Activated T-helper 1 cell treated with anti-CD3 and anti-CD28 coated beads, Interleukin-12 subunit alpha, Interleukin-12 subunit beta, Interleukin-2, Interleukin-4 antibody, amounts not matched to agents 30 ng/mL and 10 ng/mL and 1 ng/mL, durations not matched to agents 14 hours and 24 hours and 36 hours (primary cell): ENCODE measurements at places on chromosomes 12 and 14. TPM values are rescaled to one million over a fixed set of nuclear protein-coding genes. Genes with fewer than 3 reads are reported as not detected.
A peak's percentile ranks its signal among the peaks of the same experiment; 100 is the strongest.

- H3K4me3 ChIP-seq: peak overlapping the region; percentile 83
- H3K27me3 ChIP-seq: no peaks in the 10 kb centered on the region
- DNase-seq: no peak
- H3K36me3 ChIP-seq: peaks cover 45% of the 10 kb centered on the region
- peak overlapping the region; percentile 95 for H3K27ac ChIP-seq
- H3K4me1 ChIP-seq: peaks cover 69% of the 10 kb centered on the region
Observed at GRCh38 chr12:53201177-53201541, 5.9 kb downstream of the ITGB7 start.

DNA sequence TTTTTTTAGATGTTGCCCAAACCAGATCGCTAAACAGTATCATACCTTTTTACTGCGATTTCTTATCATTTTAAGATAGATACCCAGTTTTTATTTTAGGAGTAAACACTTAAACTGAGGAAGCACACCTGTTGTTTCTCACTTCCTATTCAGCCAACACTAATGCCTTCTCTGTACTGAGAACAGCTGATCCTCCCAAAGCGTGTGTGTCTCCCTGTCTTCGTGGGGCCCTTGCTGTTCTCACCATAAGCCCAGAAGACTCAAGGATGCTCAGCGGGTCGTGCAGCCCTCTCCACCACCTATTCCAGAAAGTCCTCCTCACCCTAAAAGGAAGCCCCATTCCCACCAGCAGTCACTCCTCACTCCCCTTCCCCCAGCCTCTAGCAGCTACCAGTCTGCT lies 14.8 kb downstream of the PPP2R5C start:
- peaks cover 9% of the 10 kb centered on the region for H3K36me3 ChIP-seq
- H3K4me3 ChIP-seq: no peak overlapping the region
- no peak for DNase-seq
- H3K27ac ChIP-seq: no peak overlapping the region
- peaks cover 34% of the 10 kb centered on the region for H3K4me1 ChIP-seq

The IL23A gene
- total RNA-seq: 40.0 and 43.3 TPM in 2 replicates

The PPP1R12A gene
- 85.0 and 87.1 TPM in 2 replicates for total RNA-seq

GRCh38 chr14:100221533-100222223 lies 17.3 kb upstream of the YY1 start:
- no peak overlapping the region for H3K4me3 ChIP-seq
- peaks cover 4% of the 10 kb centered on the region for H3K36me3 ChIP-seq
- H3K4me1 ChIP-seq: peaks cover 6% of the 10 kb centered on the region
